ENCODE measurements at places on chromosomes 1 and 21.

DNA sequence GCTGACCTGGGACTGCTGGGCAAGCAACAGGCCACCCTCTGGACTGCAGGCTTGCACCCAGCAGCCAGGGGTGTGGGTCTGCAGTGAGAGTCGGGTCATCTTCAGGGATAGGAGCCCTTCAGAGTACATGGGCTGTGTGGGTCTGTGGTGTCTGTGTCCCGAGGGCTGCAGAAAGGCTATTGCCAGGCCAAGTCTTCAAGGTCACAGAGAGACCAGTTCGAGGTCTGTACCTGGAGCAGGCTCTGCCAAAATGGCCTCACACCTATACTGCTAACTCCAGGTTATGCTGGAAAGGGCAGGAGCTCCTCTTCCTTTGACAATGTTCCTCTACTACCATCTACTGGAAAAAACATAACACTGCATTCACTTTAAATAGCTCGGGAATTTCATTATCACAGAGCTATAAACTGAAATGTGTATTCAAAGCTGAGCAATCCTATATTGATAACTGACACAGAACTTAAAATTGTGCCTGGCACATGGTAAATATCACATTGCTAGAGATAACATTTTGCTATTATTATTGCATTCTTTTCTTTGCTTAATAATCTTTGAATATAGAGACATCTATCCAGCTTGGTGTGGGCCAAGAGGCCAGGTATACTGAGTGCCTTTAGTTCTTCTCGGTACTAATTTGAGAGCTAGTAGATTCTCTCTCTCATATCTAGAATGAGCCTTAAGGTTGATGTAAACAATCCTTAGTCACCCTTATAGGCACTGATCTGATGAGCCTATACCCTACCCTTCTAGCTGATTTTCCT lies 6.9 kb upstream of the DNAH14 start:
- DNase-seq, result no peak

DNA sequence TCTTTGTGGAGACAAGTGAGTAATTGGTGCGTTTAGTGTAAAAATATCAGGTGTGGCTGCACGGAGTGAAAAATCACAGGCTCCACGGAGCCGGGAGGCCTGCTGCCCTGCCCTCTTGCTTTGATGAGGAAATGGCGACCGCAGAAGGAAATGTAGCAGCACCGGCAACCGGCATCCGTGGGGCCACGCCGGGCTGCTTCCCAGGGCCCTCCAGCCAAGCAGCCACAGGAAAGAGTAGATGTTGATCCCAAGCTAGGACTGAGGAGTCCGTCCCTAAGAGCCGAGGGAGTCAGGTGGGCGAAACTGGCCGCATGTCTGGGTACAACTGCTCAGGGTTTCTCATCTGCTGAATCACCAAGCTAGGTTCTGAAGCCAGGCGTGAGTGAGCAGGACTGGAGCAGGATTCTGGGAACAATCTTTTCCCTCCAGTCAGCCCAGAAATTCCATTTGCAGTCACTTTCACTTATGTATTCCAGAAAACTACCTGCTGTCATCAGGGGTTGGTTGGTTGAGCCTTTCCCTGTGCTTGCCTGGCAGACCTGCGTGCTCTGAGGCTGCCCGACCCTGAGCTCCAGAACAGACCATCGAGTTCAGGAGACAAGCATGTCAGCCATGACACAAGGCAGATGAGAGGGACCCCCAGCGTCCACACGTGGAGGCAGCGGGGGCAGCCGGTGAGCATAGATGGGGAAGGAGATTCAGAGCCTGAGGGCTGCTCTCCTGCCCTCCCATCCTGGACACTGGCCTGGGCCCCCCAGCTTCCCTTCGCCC lies 5.8 kb upstream of the ITGB2 start:
- no peak for DNase-seq

- no peak for DNase-seq
These were observed 48.2 kb downstream of the DDX20 start for GRCh38 chr1:111803951-111804350.

GRCh38 chr21:27519361-27519760 lies 552.5 kb upstream of the ADAMTS5 start:
- peak; percentile 41 for DNase-seq

DNA sequence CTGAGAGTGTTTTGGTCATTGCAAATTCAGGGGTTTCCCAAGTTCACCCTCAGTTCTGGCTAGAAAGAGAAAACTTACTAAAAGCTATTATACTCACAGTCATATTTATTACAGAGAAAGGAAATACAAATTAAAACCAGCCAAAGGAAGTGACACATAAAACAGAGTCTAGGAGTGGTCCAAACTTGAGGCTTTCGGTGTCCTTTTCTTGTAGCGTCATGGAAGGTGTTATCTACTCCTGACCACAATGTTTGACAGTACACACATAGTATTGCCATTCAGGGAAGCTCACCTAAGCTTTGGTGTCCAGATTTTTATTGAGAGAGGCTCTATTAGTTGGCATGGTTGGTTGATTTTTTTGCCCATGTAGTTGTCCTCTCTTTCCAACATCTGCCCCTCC lies 59.0 kb downstream of the SLC35A3 start:
- DNase-seq, result no peak

DNA sequence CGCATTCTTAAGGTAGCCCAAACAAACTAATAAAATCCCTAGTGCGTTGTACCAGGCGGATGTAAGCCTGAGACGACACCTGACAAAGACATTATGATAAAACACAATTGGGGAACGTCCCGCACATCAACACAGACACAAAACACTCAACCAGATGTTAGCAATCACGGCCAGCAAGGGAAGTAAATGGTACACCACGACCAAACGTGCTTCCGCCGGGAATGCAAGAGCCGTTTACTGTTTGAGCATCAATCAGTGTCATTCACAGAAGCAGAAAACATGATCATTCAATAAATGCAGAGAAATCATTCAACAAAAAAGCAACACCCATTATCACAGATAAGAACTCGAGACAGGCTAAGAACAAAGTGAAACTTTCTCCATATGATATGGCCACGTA lies 49.4 kb upstream of the COL18A1 start:
- DNase-seq, result no peak

DNA sequence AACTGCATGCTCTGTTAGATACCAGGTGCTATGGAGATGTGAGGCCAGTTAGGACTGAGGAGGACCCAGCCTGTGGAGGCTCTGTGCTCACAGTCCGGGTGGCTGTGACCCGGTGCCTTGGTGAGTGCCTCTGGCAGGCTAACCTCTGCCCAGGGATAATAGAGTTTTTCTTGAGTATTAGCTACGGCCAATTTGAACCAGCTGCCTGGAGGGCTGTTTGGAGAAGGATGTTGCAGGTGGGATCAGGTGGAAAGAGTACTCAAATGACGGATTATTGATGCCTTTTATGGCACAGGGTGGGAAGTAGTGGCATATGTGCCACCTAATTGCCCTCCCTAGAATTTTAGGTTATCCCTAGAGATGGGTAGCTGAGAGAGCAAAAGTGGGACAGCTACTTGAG lies 182.7 kb downstream of the GRIK3 start:
- DNase-seq, result no peak

DNA sequence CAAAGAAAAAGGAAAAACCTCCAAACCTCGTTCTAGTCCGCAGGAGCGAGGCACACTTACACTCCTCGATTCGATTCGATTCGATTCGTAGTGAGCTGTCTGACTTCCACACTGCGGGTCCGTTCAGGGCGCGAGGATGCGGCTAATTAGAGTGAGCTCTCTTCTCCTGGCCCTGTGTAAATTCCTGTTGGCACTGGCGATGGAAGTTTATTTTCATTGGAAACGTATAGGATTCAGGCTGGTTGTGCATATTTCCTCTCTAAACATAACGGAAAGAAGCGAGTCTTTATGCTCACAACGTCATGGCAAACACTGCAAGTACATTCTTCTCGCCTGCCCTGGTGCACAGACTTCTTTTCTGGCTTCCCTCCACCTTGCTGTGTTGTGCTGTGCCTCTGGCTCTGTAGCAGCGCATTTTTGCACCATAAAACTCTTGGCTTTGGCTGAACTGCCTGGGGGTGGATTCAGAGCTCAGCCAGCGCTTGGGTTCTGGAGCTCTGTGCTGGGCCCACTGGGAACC lies 2.7 kb downstream of the HUNK start:
- no peak for DNase-seq

GRCh38 chr1:247054992-247055415 lies 23.6 kb downstream of the ZNF670 start:
- DNase-seq, result no peak

- DNase-seq, result no peak
These were observed 49.9 kb downstream of the SNX27 start for GRCh38 chr1:151661751-151662150.

GRCh38 chr1:24803220-24803619 lies 58.0 kb downstream of the CLIC4 start:
- no peak for DNase-seq

- DNase-seq, result no peak
These were observed 39.5 kb downstream of the ERI3 start for GRCh38 chr1:44315521-44315920.

GRCh38 chr1:183810121-183810520 lies 5.2 kb downstream of the RGL1 start:
- no peak for DNase-seq

GRCh38 chr1:115712911-115713609 lies 55.5 kb downstream of the CASQ2 start:
- no peak for DNase-seq

GRCh38 chr1:44030605-44031251 lies 534 bp downstream of the SLC6A9 start:
- no peak for DNase-seq

DNA sequence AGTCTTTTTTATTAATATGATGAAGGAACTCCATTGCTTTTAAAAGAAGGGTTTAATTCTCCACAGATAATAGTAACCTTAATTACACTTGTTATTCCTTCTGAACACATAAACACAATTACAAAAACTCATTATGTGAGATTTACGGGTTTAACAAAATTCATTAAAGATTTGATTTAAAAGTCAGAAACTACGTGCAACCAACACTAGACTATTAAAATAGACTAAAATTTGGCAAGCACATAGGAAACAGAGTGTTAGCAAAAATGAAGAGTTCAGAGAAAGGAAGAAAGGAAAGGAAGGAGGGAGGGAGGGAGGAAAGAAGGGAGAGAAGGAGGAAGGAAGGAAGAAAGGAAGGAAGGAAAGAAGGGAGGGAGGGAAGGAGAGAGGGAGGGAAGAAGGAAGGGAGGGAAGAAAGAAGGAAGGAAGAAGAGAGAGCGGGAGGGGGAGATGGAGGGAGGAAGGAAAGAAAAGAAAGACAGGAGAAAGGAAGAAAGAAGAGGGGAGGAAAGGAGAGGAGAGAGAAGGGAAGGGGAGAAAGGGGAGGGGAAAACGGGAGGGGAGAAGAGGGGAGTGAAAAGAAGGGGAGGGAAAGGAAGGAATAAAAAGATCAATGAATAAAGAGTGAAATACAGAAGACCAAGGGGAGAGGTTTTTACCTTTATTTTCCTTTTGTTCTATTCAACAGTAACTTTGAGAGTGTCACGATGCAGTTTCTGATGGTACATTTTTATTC lies 123.4 kb upstream of the LYPLAL1 start:
- DNase-seq, result no peak

- DNase-seq, result no peak
These were observed 14.0 kb downstream of the ATP5PO start for GRCh38 chr21:33901412-33902288.

- DNase-seq, result no peak
These were observed 6.8 kb upstream of the ALDH4A1 start for GRCh38 chr1:18908911-18909771.

- DNase-seq, result no peak
These were observed 29.1 kb upstream of the C21orf91 start for GRCh38 chr21:17848228-17848627.

GRCh38 chr1:28323720-28324119 lies 5.1 kb upstream of the MED18 start:
- no peak for DNase-seq

GRCh38 chr1:29356663-29357062 lies 120.3 kb downstream of the PTPRU start:
- DNase-seq, result no peak

DNA sequence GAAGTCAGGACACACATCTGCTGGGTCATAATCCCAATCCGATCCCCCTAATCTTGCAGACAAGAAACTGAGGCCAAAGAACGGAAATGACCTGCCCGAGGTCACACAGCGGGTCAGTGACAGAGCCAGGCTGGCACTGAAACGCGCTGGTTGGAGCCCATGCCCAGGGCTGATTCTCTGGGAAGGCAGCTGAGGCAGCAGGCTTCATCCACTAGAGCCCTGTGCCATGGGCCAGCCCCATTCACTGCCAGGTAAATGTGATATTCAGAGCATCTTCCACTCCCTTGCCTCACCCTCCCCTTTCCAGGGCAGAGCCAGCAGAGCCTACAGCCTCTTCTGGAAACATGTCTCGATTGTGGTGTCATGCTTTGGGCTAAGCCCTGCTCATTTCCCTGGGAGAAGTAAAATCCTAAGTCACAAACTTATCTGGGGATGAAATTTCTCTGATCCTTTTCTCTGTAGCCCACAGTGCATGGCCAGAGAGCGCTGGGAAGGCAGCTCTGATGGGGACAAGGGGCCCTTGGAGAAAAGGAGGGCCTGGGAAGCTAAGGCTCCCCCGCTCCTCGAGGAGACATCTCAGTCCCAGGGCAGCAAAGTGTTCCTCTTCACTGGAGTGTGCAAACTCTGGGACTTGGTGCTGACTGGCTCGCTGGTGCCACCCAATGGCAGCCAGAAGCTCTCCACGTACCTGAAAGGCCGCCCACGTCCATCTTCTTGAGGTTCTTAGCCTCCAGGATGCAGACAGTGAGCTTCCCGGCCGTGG lies 110.4 kb downstream of the SYT2 start:
- DNase-seq, result no peak

GRCh38 chr1:163875200-163875926 lies 553.6 kb downstream of the NUF2 start:
- no peak for DNase-seq

DNA sequence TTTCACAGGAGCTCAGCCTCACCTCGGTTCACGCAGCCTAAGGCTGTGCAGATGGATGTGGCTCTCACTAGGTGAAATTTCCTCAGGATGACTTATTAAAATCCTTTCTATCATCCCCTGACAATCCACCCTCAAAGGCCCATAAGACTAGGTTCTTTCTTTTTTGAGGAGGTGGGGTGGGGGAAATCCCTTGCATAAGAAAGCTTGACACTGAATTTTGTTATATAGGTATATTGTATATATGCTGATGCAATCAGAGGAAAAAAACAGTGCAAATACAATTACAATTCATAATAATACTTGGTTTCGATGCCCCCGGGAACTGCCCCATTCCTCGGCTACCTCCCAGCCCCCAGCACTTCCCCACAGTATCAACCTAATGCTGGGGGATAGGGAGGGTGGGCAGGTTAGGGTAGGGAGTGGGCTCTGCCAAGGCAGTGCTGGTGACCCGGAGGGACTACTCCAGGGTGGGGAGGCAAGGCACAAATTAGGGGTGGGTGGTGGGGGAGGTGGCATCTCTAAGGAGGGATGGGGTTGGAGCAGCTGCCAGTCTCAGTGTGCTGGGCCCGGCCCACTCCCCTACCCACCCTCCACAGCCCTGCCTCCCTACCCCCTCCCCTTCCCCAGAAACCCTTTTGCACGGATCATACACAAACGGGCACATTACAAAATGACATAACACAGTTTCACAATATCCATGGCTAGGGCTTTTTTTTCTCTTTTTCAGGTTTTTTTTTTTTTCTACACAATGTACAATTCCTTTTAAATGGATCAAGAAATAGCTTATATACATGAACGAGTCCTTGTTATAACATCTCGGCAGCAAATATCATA lies 30.9 kb downstream of the SLC27A3 start:
- no peak for DNase-seq

- no peak for DNase-seq
These were observed 12.2 kb downstream of the NTNG1 start for GRCh38 chr1:107153014-107153413.

- DNase-seq, result no peak
These were observed 5.0 kb upstream of the ADAMTSL4 start for GRCh38 chr1:150544204-150544603.

Measured in urinary bladder (tissue), 4 donors.